Muscle of back (tissue), 13 donors: ENCODE measurements at places on chromosomes 1 and 21. TPM values are rescaled to one million over a fixed set of nuclear protein-coding genes. Genes with fewer than 3 reads are reported as not detected.

Gene CAMTA1
- polyA plus RNA-seq = 46.9 TPM

Gene FAM163A
- polyA plus RNA-seq = 0.37 TPM

Gene LRRC42
- polyA plus RNA-seq = 22.3 TPM

Gene HHIPL2
- 0.47 TPM for polyA plus RNA-seq

Gene TNFAIP8L2
- 2.3 TPM for polyA plus RNA-seq

Gene TSEN15
- 39.0 TPM for polyA plus RNA-seq

Gene OR2M3
- polyA plus RNA-seq = not detected

Gene GJB4
- polyA plus RNA-seq = 0.08 TPM

Gene MARK1
- polyA plus RNA-seq = 9.6 TPM

Gene TMEM39B
- polyA plus RNA-seq = 12.5 TPM

Gene CRYAA
- not detected for polyA plus RNA-seq

Gene TMEM200B
- polyA plus RNA-seq = 7.2 TPM

Gene NEGR1
- polyA plus RNA-seq = 26.3 TPM

Gene LCE1B
- not detected for polyA plus RNA-seq

Gene LCE1D
- not detected for polyA plus RNA-seq

Gene VHLL
- not detected for polyA plus RNA-seq

Gene IGSF9
- 0.31 TPM for polyA plus RNA-seq

Gene LGR6
- 6.5 TPM for polyA plus RNA-seq

Gene LCE3E
- not detected for polyA plus RNA-seq

Gene ITLN2
- not detected for polyA plus RNA-seq

Gene GCLM
- 9.4 TPM for polyA plus RNA-seq

Gene TRIM46
- polyA plus RNA-seq = 0.21 TPM

Gene CLCNKB
- not detected for polyA plus RNA-seq

Gene ZNF648
- 0.04 TPM for polyA plus RNA-seq

Gene GSTM1
- not detected for polyA plus RNA-seq

Gene CRNN
- not detected for polyA plus RNA-seq

Gene ZNF695
- polyA plus RNA-seq = 0.98 TPM

Gene NUAK2
- 0.83 TPM for polyA plus RNA-seq

Gene SLC16A4
- 8.5 TPM for polyA plus RNA-seq

Gene ZNF593OS
- polyA plus RNA-seq = 1.6 TPM

Gene OLIG2
- not detected for polyA plus RNA-seq
